ENCODE measurements at places on chromosomes 5 and 9. TPM values are rescaled to one million over a fixed set of nuclear protein-coding genes. Genes with fewer than 3 reads are reported as not detected.

The ABLIM3 gene
- 71.4 TPM for total RNA-seq

The SLC36A1 gene
- total RNA-seq: 14.2 TPM

The PDCD1LG2 gene
- 16.0 TPM for total RNA-seq

The SNX2 gene
- total RNA-seq: 44.7 TPM

The NR5A1 gene
- total RNA-seq: not detected

The IFNK gene
- not detected for total RNA-seq

The SLC36A2 gene
- total RNA-seq: not detected

The SLC6A18 gene
- total RNA-seq: not detected

The IFNA2 gene
- not detected for total RNA-seq
